ENCODE measurements at places on chromosomes 11 and 22.

DNA sequence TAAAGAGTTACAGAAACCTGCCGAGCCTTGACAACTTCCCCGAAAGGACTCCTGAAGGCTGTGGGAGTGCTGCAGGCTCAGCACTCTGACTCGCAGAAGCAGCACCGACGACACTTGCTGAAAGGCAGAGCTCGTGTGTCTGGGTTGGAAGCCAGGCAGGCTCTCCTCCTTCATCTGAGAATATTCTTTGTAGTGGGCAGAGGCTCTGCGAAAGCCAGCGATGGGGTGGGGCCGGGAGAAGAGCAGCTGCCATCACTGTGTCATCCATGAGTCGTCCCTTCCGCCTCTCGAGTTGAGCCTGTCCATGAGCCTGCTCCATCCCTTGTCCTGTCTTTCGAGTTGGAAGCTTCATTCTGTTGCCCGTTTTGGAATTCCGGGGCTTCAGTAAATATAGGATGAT is 11.9 kb downstream of the GLB1L2 start:
- no peak for DNase-seq

GRCh38 chr11:59754859-59755700 is at the start of gene STX3:
STX3 (plus strand) TSS chr11:59755376; CDS start chr11:59755606, 230 bp downstream.
- peak; percentile 42 for DNase-seq

DNA sequence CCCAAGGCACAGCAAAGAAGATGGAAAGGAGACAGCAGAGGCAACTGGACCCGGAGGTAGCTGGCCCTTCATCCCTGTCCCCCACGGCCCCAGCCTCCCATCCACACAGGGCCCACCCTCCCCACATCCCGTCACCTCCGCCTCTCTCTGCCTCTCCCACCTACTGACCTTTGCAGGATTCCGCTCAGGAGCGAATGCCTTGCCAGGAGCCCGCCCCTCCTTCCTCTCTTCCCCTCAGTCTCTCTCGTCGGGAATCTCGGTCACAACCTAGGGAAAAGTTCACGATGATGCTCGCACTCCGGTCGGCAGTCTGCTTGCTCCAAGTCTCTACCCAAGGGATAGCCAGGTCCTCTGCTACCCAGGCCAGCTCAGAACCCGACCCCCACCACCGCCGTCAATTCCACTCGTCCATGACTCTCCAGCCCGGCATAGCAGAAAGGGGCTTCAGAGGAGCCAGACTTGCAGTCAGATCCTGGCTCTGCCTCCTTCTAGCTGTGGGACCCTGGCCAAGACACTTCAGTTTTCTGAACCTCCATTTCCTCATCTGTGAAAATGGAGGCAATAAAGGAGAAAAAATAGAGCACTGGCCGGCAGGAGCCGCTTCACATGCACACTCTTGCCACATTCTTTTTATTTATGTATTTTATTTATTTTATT is 10.2 kb downstream of the AHNAK start:
- no peak for DNase-seq

DNA sequence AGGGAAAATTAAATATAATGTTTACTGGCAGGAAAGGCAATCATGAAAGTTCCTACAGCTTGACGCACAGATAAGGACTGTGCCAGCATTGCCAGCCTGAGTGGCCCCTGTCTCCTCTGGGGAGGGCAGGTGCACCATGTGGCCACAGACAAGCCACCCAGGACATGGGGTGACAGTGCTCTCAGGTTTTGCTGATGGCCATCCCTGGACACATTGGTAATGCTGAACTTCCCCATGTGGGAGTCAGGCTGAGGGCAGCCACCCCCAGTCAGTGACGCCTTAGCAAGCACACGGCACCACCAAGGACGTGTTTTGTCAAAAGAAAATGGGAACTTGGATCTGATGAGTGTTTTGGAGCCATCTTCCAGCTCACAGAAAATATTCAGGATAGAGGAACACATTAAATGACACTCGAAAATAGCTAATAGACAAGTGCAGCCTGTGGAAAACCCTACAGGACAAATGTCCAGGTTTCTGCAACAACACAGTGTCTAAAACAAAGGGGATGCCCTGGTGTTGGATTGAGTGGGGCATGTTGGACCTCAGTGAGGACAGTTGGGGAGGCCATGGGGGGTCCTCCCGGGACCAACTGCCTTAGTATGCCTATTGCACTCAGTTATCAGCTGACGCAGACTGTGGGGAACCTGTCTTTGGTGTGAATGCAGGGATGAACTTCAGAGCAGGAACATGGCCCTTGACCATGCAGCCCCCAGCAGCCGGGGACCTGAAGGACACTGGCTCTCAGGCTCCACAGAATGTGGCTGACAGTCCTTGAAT is 1450.5 kb downstream of the BRD1 start:
- DNase-seq: no peak

GRCh38 chr22:20213833-20214708 is 54.0 kb downstream of the RTN4R start:
- DNase-seq: no peak

GRCh38 chr11:70670676-70671034 is 272.3 kb downstream of the CTTN start:
- no peak for DNase-seq

- DNase-seq: no peak
Measured at GRCh38 chr11:103903621-103904323, 132.7 kb upstream of the DDI1 start.

- no peak for DNase-seq
Measured at GRCh38 chr11:27648840-27649239, 51.4 kb downstream of the BDNF start.

DNA sequence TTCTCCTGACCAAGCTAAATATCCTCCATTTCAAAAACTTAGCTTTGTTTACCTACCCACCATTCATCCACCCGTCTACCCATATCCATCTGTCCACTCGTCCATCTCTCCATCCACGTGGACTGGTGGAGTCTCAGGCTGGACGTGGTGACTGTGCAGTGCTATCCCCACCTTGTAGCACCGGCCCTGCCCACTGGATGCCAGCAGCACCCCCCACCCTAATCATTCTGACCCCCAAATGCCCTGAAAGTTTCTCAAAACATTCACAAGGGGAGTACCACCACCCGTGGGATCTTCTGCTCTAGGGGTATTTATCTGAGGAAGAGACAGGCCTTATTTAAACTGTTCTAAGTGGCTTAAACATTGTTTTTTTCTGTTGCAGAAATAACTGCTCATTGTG is 206.4 kb downstream of the TBC1D22A start:
- DNase-seq: peak; percentile 16

Data from left hindlimb (tissue), 1 donor.